ENCODE measurements at places on chromosomes 11 and 22. TPM values are rescaled to one million over a fixed set of nuclear protein-coding genes. Genes with fewer than 3 reads are reported as not detected.

The GRM5 gene
- under 0.01 TPM for total RNA-seq

The RFPL1 gene
- not detected for total RNA-seq

The GDPD5 gene
- total RNA-seq = under 0.01 TPM

The PHETA2 gene
- total RNA-seq = 2.0 TPM

The AGBL2 gene
- total RNA-seq = 0.78 TPM

The SLC22A9 gene
- not detected for total RNA-seq

The C22orf15 gene
- total RNA-seq = not detected

The KCNQ1 gene
- total RNA-seq = 6.9 TPM

The TTC38 gene
- 9.8 TPM for total RNA-seq

The LRP4 gene
- 21.6 TPM for total RNA-seq

The ZP1 gene
- total RNA-seq = not detected

The C1QTNF4 gene
- not detected for total RNA-seq

The BIK gene
- 22.9 TPM for total RNA-seq
